Iris pigment epithelial cell (primary cell): ENCODE measurements at places on chromosomes 12 and 14.

DNA sequence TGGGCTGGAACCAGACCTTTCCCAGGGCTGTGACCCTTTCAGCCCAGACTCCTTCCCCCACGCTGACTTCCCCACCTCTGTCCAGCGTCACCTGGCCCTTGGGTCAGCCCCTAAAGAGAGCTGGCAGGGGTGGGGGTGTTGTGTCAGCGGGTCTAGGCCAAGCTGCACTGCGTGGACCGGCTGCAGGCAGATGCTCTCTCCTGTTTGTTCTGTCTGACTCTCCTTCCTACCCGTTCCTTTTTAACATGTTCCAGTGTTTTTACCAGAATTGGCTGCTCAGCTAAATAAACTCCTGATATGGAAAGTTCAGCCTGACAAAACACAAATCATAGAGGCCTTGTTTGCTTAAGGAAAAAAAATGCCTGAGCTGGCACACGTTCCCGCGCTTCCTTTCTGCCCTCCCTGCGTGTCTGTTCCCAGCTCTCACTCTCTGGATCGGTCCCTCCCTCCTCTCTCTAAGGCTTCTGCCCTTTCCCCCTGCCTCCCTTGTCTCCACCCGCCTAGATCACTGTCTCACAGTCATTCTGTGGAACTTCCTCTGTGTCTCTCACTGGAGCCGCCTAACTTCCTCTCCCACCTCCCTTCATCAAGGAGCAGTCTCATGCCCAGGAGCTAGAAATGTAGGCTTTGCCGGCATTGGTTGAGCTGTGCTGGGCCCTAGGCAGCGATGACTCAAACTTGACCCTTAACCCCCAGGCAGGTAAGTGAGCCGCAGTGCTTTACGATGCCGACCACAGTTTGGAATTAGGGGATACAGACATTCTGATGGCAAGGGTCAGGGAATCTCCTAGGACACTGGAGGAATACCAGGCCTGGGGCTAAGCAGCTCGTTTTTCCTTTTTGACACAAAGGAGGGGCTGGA lies 15.5 kb upstream of the MLXIP start:
- DNase-seq, result peak; percentile 45

DNA sequence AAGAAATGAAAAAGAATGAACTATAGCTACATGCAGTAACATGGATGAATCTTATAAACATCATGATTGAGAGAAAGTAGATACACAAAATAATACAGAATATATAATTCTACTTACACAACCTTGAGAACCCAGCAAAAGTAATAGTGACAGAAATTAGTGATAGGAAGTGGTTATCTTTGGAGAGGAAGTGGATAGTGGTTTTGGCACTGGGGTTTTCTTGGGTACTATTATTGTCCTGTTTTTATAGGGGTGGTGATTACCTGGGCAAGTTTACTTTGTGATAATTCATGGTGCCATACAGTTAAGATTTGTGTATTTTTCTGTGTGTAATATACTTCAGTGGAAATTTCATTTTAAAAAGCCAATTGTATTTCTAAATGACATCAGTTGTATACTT lies 352.7 kb downstream of the AEBP2 start:
- no peak for DNase-seq

- peak; percentile 84 for DNase-seq
These were observed 5.1 kb upstream of the ZNF839 start for GRCh38 chr14:102314242-102315011.

GRCh38 chr12:94942663-94943062 lies 60.8 kb downstream of the NDUFA12 start:
- no peak for DNase-seq

DNA sequence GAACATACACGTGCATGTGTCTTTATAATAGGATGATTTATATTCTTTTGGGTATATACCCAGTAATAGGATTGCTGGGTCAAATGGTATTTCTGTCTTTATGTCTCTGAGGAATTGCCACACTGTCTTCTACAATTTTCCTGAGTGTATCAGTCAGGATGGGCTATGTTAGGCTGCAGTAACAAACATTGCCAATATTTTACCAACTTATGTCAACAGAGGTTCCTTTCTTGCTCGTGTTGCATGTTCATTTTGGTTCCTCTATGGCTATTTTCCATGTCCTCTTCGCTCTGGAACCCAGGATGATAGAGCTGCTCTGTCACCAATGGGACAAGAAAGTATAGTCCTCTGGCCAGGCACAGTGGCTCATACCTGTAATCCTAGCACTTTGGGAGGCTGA lies 86.7 kb downstream of the ZNF664 start:
- no peak for DNase-seq

DNA sequence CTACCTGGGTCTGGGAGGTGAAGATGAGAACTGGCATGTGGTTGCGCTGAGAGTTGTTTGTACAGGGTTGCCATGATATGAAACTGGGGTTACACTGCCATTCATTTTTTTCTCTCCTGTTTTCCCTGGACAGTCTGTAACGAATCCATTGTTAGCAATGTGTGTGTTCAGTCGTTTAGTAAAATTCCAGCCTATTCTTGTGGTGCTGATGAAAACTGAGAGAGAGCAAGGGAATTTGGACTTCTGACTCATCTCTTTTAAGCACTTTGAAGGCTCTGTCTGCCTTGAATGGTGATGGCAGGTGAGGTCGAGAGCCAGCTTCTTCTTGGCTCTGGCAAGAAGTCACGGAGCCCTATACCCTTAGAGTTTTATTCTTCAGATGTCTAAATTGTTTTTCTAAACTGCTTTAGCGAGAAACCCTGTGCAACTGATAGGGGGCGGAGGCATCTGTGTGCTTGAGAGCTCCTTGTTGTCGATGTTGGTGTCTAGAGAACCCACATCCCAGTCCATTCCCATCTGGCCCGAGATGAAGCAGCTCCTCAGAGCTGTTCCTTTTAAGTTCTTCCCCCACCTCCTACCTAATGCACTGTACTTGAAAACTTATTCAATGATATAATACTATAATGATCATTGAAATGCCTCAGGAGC lies 204.4 kb downstream of the TMX1 start:
- no peak for DNase-seq

GRCh38 chr12:79615596-79616560 lies 74.9 kb downstream of the PAWR start:
- DNase-seq, result no peak

GRCh38 chr12:77299910-77300669 lies 234.7 kb upstream of the E2F7 start:
- DNase-seq, result peak; percentile 81

DNA sequence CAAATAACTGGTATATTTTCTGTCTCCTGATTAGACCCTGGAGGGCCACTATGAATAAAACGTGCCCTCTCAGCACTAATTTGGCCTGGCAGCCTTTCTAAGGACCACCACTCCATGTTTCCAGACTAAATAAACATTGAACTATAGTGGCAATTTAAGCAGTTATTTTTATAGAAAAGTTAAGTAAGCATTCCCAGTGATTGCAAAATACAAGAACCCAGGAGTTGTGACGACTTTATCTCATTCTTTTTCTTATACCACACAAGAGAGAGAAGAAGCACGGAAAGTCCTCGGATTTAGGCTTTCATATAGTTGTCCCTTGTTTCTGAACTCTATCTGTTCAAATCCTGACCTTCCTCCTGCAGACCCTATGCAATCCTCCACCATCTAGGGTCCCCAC lies 23.1 kb upstream of the STRAP start:
- peak; percentile 62 for DNase-seq

DNA sequence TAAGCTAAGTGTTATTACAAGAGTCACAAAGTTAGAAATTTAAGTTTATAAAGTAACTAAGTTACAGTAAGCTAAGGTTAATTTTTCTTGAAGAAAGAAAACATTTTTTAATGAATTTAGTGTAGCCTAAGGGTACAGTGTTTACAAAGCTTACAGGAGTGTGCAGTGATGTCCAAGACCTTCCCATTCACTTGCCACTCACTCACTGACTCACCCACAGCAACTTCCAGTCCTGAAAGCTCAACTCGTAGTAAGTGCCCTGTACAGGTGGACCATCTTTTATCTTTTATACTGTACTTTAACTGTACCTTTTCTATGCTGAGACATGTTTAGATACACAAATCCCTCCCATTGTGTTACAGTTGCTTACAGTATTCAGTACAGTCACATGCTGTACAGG lies 60.9 kb upstream of the TMEM263 start:
- DNase-seq, result no peak

DNA sequence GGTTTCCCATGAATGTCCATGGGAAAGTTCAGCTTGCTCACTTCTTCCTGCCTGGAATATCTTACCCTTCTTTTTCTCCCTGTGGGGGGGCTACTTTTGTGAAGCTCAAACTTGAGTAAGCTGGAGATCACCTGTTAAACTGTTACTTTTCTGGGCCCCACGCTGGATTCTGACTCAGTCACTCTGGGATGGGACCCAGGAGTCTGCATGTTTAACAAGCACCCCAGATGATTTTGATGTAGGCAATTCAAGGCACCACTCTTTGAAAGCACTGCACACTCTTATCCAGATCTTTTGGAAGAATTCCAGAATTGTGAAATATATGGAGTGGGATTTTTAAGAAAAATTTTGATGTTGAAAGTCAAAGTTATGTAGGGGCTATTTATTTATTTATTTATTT lies 46.3 kb upstream of the IGF1 start:
- peak; percentile 32 for DNase-seq

GRCh38 chr14:37585971-37586796 lies 8.9 kb downstream of the FOXA1 start:
- DNase-seq, result no peak

GRCh38 chr14:91417120-91417982 lies at the start of gene CCDC88C:
CCDC88C (minus strand) TSS chr14:91417820; CDS start chr14:91417690, 130 bp downstream.
- peak; percentile 40 for DNase-seq

DNA sequence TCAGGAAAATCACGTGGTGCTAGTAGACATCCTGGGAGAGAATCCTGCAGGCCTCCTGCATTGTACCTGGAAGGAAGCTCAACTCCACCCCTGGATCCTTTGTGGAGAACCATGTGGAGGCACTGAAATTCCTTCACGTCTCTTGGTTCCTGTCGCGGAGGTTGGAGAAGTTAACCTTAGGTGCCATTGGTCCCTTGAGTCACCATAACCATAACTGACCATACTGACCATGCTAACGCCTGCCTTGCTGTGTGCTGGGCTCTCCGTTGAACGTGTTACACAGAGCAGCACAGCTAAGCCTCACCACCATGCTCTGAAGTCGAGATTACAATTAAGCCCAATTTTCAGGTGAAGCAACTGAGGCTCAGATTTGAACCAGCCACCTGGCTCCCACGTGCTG lies 18.6 kb downstream of the C14orf132 start:
- DNase-seq, result no peak

DNA sequence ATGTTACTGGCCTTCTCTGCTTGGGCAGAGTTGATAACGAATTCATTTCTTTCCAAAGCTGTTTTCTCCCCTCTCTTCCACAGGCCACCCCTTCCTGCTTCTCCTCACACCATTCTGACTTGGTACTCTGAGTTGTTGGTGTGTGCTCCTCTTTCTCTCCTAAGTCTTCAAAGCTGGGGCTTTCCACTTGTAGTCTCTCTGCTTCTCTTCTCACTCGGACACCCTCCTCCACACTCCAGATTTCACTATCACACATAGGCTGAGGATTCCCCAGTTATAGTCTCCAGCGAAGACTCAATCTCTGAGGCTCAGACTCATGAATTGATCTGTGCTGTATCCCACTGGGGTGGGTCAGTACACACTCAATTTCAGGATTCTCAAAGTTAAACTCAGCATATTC lies 201.0 kb downstream of the SSPN start:
- no peak for DNase-seq

- DNase-seq, result peak; percentile 38
These were observed 56.3 kb downstream of the SLC6A15 start for GRCh38 chr12:84856156-84856900.
